ENCODE measurements at places on chromosomes 7 and 10. TPM values are rescaled to one million over a fixed set of nuclear protein-coding genes. Genes with fewer than 3 reads are reported as not detected.
A peak's percentile ranks its signal among the peaks of the same experiment; 100 is the strongest.

Gene STEAP1
- total RNA-seq, result 3.3 TPM

GRCh38 chr7:103150192-103150591, 1.3 kb upstream of the NAPEPLD start:
- H3K27me3 ChIP-seq, result no peaks in the 10 kb centered on the region
- peak overlapping the region; percentile 91 for H3K27ac ChIP-seq
- peak; percentile 16 for DNase-seq
- peaks cover 6% of the 10 kb centered on the region for H3K36me3 ChIP-seq
- peak overlapping the region; percentile 96 for H3K4me3 ChIP-seq

DNA sequence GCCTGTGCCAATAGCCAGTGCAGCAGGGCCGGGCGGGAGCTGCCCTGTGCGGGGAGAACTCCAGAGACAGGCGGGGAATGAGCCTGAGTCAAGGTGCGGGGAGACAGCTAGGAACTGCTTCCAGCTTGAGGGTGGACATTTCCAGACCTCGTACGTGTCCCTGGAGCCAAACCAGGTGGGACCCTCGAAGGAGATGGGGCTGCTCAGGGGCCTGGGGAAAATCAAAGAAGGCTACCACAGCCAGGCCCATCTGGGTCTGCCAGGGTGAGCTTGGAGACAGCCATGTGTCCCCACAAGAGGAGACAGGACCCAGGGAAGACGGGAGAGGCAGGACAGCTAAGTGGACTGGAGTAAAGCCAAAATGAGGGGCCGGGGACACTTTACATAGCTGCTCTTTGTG, 504.9 kb upstream of the MGMT start:
- H3K27ac ChIP-seq, result no peak overlapping the region
- no peaks in the 10 kb centered on the region for H3K4me1 ChIP-seq
- H3K27me3 ChIP-seq, result peaks cover 2% of the 10 kb centered on the region
- no peaks in the 10 kb centered on the region for H3K36me3 ChIP-seq

DNA sequence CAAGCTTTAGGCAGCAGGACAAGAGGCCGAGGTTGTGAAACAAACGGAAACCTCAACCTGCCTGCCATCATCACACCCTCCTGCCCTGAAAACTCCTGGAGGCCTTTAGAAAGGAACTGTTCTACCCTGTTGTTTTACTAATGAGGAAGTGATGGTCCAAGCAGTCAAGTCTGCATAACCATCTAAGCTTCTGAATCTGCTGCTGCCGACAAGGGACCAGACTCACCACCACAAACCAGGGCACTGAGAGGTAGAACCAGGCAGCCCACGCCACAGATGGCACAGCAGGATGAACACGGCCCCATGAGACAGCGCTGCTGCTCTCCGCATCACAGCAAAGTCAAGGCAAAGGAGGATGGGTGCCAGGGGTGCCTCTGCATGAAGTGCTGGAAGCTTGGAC, 209.4 kb downstream of the CELF2 start:
- no peak for DNase-seq
- peaks cover 90% of the 10 kb centered on the region for H3K4me1 ChIP-seq
- H3K36me3 ChIP-seq, result peaks cover 31% of the 10 kb centered on the region
- peak overlapping the region; percentile 87 for H3K27ac ChIP-seq

- H3K27ac ChIP-seq, result no peak overlapping the region
- no peaks in the 10 kb centered on the region for H3K4me1 ChIP-seq
- H3K4me3 ChIP-seq, result no peak overlapping the region
- H3K27me3 ChIP-seq, result no peaks in the 10 kb centered on the region
- no peaks in the 10 kb centered on the region for H3K36me3 ChIP-seq
These were observed 28.0 kb downstream of the COL17A1 start for GRCh38 chr10:104057717-104058116.

DNA sequence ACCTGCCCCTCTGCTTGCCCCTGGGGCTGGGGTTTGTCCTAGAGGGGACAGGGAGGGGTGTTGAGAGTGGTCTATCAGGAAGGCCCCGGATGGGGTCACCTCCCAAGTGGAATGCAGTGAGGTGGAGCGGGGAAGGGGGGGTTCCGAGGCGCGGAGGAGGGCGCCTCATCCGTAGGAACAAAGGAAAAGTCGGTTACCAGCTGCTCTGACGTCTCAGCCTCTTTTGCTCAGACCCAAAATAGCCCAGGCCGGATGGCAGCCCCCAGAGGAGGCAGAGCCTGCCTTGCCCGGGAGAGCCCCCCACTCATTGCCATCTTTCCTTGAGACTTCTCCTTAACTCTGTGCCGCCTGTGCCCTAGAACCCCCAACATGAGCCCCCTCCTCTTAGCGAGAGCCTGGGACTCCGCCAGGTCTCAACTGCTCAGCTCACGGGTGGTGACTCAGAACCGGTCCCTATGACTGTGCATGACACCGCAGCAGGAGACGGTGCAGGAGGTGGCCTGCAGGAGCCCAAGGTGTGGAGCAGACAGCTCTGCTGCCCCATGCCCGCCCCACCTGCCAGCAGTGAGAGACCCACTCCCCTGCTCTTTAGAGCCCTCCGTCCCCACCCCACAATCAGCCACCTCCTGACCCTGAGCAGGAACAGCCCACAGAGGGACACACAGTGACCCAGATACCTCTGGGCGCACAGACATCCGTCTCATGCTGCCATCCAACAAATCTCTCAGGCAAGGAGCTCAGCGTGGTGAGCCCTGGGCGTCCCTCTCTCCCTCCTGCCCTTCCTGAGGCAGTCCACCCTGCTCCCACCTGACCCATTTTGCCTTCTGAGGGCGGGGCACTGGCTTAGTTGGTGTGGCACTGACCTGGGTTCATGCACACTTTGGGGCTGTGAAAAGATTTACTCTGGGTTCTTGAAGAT, 13.1 kb downstream of the STX1A start:
- peaks cover 22% of the 10 kb centered on the region for H3K4me1 ChIP-seq
- DNase-seq, result peak; percentile 67
- H3K27ac ChIP-seq, result no peak overlapping the region
- H3K36me3 ChIP-seq, result peaks cover 10% of the 10 kb centered on the region

Gene NPFFR1
- not detected for total RNA-seq

Measured in activated naive CD4-positive, alpha-beta T cell treated with anti-CD3 and anti-CD28 coated beads for 36 hours (primary cell).